AG10803 (cell line): ENCODE measurements at places on chromosomes 16 and 17.
A peak's percentile ranks its signal among the peaks of the same experiment; 100 is the strongest.

GRCh38 chr17:28333083-28333746 lies 2.1 kb downstream of the IFT20 start:
- DNase-seq, result no peak

- DNase-seq, result peak; percentile 32
These were observed 50.1 kb downstream of the HNF1B start for GRCh38 chr17:37694734-37695133.

DNA sequence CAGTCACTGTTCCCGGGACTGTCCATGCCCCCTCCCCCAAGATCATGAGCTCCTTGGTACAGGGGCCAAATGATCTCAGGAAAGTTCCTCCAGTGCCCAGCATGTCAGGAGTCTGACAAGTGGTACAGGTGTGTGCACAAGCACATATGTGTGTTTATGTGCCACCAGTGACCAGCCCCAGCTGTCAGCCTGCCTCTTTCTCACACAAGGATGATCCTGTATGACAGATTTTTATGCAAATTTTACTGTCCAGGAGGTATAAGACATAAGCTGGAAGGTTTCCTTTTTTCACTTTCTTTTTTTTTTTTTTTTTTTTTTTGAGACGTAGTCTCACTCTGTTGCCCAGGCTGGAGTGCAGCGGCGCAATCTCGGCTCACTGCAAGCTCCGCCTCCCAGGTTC lies 31.4 kb upstream of the GFOD2 start:
- DNase-seq, result no peak

GRCh38 chr17:12021623-12022140 lies 1.0 kb downstream of the MAP2K4 start:
- DNase-seq, result no peak

DNA sequence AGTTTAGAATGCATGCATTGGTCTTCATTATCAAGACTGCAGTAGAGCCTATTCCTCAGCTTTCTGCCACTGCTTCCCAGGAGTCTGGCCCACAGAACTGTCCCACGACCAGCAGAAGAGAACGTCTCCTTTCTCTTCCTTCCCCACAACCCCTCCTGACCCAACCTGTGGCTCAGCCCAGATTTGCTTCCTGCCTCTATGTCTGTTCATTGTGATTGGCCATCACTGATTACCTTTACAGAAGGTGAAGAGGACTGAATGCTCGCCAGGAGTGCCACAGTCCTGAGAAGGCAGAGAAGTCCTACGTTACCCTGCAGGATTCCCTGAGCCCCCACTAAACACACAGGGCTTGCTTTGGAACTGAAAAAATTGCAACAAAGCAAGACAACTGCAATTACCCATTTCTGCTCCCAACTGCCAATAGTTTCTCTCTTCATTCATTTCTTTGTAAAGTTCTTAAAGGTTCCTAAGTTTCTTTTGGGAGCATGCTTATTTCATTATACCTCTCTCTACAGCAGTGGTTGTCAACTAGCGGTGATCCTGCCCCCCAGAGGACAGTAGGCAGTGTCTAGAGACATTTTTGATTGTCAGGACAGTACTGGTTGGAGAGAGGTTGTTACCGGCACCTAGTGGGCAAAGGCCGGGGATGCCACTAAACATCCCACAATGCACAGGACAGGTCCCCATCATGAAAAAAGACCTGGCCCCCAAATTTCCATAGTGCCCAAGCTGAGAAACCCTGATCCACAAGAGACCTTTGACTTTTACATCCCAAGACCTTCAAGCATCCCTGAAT lies 4.5 kb upstream of the NAT9 start:
- DNase-seq, result no peak

DNA sequence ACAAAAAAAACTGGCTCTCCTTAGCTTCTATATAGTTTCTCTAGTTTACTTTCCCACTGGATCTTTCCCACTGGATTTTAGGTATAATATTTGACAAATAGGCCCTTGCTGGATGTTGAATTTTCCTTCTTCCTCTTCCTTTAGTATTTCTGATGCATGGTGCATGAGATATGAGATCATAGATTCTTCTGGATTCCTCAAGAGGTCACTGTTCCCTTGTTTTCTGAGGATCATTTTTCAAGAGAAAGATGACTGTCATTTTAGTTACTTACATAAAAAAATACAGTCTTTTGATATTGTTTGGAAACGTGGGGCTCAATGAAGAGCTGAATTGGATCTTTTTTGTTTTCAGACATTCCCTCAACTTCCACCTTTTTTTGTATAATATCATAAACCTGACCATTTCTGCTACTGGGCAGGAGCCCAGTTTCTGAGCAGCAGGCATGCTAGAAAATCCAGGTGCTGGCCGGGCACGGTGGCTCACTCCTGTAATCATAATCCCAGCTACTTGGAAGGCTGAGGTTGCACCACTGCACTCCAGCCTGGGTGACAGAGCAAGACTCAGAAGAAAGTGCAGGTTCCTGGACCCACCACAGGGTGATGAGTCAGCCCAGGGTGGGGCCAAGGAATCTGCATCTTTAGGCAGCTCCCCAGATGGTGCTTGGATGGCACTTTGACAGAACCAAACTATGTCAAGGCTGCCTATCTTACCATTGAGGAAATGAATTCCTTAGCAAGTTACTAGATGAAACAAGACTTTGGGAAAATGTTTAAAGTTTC lies 70.3 kb downstream of the SDR42E1 start:
- peak; percentile 90 for DNase-seq

GRCh38 chr17:81537856-81538555 lies 9.8 kb downstream of the FSCN2 start:
- no peak for DNase-seq

GRCh38 chr17:67440277-67441051 lies 63.4 kb downstream of the PITPNC1 start:
- peak; percentile 27 for DNase-seq

- no peak for DNase-seq
These were observed 121.3 kb upstream of the PLCG2 start for GRCh38 chr16:81657781-81658180.

GRCh38 chr16:69188716-69189115 lies 1.8 kb downstream of the SNTB2 start:
- peak; percentile 44 for DNase-seq

DNA sequence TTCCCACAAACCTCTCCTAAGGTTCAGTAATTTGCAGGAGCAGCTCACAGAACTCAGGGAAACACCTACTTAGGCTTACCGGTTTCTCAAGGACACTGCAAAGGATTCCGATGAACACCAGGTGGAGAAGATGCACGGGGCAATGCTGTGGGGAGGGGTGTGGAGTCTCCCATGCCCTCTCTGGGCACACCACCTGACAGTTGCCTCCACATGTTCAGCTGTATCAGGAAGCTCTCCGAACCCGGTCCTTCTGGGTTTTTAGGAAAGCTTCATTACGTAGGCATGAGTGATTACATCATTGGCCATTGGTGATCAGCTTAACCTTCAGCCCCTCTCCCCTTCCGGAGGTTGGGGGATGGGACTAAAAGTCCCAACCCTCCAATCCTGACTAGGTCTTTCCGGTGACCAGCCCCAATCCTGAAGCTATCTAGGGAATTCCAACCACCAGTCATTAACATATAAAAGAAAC lies 21.6 kb downstream of the C17orf58 start:
- DNase-seq, result no peak

DNA sequence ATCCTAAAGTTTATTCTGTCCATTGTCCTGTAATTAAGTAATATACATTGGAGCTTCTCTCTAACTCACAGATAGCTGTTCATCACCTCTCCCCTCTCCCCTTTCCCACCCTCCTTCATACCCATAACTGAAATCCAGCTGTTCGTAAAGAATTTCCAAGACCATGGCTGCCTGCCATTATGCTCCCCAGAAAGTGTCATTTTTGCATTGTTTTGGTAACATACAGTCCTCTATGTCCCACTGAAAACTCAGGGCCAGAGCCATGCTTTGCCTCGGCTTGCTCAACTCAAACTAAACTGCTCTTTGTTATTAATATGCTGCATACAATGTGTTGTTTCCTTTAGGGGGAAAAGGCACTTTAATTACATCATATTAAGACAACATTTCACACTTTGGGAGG lies 132.0 kb downstream of the MRTFB start:
- no peak for DNase-seq

DNA sequence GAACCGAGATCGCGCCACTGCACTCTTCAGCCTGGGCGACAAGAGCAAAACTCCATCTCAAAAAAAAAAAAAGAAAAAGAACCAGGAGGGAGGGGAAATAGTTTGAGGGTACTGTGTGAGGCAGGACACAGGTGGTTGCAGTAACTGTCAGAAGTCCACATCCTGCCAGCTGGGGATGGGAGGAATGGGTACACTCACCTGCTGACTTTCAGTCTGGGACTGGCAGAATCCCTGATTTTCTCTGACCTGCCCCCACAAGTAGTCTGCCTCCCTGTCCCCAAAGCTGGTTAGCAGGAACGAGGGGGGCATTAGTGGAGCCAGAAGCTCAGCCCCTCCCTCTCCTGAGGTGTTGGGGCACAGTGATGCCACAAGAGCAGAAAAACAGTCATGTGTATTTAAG lies 7.1 kb upstream of the ARL5C start:
- no peak for DNase-seq

DNA sequence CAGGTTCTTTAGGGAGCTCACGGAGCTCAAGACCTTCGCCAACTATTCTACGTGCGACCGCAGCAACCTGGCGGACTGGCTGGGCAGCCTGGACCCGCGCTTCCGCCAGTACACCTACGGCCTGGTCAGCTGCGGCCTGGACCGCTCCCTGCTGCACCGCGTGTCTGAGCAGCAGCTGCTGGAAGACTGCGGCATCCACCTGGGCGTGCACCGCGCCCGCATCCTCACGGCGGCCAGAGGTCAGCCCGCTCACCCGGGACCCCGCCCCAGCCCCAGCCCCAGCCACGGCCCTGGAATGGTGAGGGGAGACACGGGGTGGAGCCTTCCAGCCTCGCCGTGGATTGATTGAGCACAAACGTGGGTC lies 13.5 kb downstream of the SARM1 start:
- DNase-seq, result no peak

- peak; percentile 37 for DNase-seq
These were observed 327.6 kb downstream of the GRIN2A start for GRCh38 chr16:9854675-9855074.

- peak; percentile 72 for DNase-seq
These were observed 18.4 kb downstream of the CYB5D2 start for GRCh38 chr17:4161192-4161966.

DNA sequence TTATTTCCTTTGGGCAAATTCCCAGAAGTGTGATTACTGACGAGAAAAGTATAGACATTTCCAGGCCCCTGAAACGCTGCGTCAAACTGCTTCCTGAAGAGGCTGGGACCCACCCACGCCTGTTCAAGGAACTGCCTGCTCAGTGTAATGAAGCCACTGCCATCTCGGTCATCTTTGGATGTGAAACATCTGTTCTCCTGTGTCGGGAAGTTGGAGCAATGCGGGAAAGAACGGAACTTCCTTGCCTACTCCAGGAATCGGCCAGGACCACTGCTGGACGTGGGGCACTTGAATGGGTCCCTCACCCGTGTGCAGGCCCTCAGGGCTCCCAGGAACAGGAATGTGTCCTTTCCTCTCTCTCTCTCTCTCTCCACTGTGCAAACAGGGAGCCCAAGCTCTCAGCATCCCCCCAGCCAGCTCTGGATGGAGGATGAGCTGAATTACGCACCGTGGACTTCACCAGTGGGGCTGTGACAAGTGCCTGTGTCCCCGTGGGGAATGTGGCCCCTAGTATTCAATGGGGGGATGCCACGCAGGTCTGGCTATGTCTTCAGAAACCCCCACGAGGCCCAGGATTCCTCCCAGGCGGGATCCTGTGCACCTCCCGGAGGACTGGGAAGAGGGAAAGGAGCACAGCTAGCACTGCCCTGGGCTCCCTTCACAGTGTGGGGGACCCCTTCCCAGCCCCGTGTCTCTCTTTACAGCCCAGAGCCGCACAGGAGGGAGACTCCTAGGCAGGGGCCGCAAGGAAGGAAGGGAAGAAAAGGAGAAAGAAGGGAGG lies 18.3 kb upstream of the LITAF start:
- DNase-seq, result no peak

DNA sequence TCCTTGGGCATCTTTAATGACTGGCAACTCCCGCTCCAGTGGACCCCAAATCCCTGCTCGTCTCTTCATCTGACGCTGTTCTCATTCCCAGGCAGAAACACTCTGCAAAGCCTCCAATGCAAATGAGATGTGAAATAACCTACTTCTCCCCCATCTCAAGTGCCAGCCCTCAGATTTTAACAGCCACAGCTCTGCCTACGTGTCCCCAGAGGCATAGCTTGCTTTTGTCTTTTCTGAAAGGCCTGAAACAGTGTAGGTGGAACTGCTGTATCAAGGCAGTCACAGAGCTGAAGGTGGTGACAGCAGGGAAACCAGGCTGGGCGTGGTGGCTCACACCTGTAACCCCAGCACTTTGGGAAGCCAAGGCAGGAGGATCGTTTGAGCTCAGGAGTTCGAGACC lies 14.7 kb downstream of the RPH3AL start:
- no peak for DNase-seq

DNA sequence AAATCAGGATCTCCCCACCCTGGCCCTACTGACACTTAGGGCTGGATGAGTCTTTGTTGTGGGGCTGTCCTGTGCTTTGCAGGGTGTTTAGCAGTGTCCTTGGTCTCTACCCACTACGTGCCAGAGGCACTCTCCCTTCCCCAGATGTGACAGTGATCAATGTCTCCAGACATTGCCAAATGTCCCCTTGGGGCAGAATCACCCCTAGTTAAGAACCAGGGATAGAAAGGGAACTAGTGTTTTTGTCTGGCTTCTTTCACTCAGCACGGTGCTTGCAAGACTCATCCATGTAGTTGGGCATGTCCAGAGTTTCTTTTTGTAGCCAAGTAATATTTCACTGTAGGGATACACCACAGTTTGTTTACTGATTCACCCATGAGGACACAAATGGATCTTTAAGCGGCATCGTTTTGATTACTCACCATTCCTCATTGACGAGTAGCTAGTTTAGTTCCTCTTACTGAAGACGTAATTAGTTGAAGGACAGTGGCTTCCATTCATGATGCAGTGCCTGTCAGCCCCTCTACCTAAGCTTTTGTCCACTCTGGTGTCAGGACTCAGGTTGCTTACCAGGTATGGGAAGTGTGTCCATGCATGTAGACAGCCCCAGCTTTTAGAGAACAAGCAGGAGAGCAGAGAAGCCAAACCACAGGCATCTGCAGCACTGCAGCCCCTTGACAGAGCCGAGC lies 26.0 kb upstream of the ITGB4 start:
- peak; percentile 81 for DNase-seq

- DNase-seq, result no peak
These were observed 2.5 kb upstream of the SPATA20 start for GRCh38 chr17:50544516-50544915.

- no peak for DNase-seq
These were observed 2.1 kb downstream of the CKLF start for GRCh38 chr16:66554495-66554894.

GRCh38 chr16:54176376-54176901 lies 110.1 kb downstream of the IRX3 start:
- DNase-seq, result peak; percentile 9
